Neural crest cell (in vitro differentiated cells): ENCODE measurements at places on chromosomes 11 and 22. TPM values are rescaled to one million over a fixed set of nuclear protein-coding genes. Genes with fewer than 3 reads are reported as not detected.

The ME3 gene
- 17.3 and 18.9 TPM in 2 replicates for total RNA-seq

The RTL10 gene
- 26.7 and 28.1 TPM in 2 replicates for total RNA-seq

The OR8D4 gene
- total RNA-seq: not detected in 2 replicates

The ART5 gene
- total RNA-seq: 1.3 and 1.4 TPM in 2 replicates

The LIF gene
- 0.57 and 1.1 TPM in 2 replicates for total RNA-seq

DNA sequence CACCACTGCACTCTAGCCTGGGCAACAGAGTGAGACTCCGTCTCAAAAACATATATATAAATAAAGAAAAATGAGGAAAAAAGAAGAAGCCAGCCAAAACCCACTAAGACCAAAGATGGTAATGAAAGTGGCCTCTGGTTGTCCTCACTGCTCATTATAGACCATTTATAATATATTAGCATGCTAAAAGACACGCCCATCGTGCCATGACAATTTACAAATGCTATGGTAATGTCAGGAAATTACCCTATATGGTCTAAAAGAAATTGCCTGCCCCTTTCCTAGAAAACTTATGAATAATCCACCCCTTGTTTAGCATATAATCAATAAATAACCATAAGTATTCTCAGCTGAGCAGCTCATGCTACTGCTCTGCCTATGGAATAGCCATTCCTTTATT lies 16.1 kb upstream of the TMEM86A start:
- no peak for DNase-seq

DNA sequence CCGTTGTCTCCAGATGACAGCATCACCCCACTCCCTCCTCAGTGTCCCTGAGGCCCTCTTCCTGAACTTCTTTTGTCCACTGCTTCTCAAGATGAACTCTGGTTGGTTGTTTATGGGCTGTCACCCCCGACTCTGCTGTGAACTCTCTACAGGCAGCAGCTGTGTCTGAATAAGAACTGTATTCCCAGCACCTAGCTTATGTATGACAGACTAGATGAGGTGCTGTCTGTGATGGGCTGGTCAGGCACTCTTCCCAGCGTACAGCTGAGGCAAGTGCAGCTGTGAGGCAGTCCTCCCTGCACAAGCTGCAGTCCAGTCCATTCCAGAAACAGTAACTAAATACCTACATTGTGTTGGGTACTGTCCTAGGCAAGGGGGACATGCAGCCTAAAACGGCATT lies 111.4 kb upstream of the PITPNB start:
- no peak for DNase-seq

DNA sequence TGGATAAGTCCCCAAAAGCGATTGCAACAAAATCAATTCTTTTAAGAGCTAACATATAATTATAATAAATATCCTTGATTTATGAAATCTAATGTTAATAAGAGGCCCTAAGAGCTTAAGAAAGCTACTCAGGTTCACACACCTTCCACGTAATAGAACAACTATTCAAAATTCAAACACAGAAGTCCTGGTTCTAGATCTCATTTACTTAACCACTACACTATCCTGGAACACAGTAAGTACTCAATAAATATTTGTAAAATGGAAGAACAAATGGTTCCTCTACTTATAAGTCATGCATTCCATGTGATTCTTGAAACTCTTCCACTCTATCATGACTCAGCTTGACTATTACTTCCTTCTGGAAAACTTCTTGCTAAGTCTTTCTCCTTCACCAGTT lies 268.2 kb downstream of the FAM181B start:
- DNase-seq: no peak
